ENCODE measurements at places on chromosomes 12 and 14.

- no peak for DNase-seq
Observed at GRCh38 chr14:23559926-23560520, 4.0 kb downstream of the THTPA start.

GRCh38 chr12:49276304-49277290, 11.7 kb downstream of the TUBA1C start:
- no peak for DNase-seq

DNA sequence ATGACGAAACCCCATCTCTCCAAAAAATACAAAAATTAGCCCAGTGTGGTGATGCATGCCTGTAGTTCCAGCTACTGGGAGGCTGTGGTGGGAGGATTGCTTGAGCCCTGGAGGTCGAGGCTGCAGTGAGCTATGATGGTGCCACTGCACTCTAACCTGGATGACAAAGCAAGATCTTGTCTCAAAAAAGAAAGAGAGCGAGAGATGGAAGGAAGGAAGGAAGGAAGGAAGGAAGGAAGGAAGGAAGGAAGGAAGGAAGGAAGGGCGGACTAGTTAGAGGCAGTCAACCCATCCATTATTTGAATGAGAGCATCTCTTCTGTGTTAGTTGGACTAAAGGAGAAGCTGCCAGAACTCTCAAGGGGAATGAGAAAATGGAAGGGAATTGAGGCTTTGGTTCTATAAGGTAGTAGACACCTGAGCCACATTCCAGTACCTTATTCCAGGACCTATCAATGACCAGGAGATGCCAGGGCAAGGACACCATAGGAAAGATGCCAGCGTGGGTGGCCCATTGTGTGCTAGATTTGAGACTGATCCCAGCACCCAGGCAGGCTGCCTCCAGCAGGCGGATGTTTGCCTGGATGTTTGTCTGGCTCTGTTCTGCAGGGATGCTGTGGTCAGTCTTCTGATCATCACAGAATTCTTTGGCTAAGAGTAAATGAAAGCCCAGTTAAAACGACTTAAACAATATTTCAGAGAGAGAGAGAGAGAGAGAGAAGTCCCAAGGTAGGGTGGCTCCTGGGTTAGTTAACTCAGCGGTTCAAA, 11.5 kb upstream of the P2RX7 start:
- DNase-seq = no peak

- no peak for DNase-seq
Observed at GRCh38 chr12:103998976-103999375, 33.3 kb downstream of the TDG start.

- no peak for DNase-seq
Observed at GRCh38 chr12:60195483-60195882, 599.7 kb downstream of the SLC16A7 start.

GRCh38 chr14:105436891-105437722, 17.5 kb downstream of the MTA1 start:
- DNase-seq = no peak

DNA sequence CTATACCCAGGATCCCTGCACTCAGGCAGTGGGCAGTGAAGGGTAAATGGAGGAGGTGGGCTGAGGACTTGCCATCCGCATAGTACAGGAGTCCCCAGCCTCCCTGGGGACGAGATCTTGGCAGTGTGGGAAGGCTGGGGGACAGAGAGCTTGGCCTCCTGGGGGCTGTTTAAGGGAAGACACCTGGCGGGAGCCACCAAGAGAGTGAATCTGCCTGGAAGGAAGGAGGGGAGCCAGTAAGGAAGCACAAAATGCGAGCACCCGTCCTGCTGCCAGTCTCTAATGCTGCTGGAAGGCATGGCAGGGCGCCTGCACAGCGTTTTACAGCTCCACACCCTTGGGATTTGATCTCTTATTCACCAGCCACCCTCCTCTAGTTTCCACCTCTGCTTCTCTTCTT, 7.4 kb upstream of the KRT2 start:
- DNase-seq = no peak

DNA sequence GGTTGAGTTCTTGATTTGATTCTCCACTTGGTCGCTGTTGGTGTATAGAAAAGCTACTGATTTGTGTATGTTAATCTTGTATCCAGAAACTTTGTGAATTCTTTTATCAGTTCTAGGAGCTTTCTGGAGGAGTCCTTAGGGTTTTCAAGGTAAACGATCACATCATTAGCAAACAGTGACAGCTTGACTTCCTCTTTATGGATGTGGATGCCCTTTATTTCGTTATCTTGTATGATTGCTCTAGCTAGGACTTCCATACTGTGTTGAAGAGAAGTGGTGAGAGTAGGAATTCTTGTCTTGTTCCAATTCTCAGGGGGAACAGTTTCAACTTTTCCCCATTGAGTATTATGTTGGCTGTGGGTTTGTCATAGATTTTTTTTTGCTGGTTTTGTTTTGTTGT, 12.4 kb downstream of the MTRFR start:
- no peak for DNase-seq

GRCh38 chr12:52200781-52201450, 9.1 kb upstream of the KRT80 start:
- DNase-seq = no peak

- DNase-seq = no peak
Observed at GRCh38 chr12:80860206-80860605, 77.5 kb downstream of the LIN7A start.

DNA sequence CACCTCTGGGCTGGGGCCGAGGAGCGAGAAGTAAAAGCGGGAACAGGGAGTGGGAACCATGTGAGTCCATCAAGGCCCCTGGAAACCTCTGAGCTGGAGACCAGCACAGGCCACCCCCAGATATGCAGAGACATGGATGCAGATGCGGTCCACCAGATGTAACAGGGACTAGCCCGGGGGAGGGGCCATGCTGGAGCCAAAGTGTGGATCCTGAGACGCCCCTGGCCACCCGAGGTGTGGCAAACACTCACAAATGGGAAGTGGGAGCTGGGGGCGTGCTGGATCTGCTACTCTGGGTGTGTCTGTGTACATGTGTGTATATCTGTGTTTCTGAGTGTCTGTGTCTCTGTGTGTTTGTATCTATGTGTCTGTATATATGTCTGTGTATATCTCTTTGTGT, 12.8 kb downstream of the MYL2 start:
- DNase-seq = no peak

DNA sequence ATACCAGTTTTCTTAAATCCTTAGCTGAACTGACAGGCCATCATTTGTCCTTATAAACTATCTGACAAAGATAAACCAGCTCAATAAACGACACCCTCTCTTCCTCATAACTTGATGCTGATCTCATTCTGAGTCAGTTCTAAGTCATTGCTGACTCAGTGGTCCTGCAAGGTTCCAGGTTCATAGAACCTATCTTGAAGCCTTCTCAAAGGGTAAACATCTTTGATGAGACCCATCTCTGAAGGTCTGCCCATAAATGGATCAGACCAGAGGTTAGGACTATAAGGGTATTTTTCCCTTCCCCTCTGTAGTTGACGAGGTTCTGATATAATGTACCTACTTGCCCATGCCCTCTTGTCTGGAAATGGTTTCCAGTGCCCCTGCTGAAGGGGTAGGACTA, 11.9 kb downstream of the NAA25 start:
- peak; percentile 55 for DNase-seq

GRCh38 chr12:108167974-108168373, 38.9 kb downstream of the WSCD2 start:
- DNase-seq = no peak

DNA sequence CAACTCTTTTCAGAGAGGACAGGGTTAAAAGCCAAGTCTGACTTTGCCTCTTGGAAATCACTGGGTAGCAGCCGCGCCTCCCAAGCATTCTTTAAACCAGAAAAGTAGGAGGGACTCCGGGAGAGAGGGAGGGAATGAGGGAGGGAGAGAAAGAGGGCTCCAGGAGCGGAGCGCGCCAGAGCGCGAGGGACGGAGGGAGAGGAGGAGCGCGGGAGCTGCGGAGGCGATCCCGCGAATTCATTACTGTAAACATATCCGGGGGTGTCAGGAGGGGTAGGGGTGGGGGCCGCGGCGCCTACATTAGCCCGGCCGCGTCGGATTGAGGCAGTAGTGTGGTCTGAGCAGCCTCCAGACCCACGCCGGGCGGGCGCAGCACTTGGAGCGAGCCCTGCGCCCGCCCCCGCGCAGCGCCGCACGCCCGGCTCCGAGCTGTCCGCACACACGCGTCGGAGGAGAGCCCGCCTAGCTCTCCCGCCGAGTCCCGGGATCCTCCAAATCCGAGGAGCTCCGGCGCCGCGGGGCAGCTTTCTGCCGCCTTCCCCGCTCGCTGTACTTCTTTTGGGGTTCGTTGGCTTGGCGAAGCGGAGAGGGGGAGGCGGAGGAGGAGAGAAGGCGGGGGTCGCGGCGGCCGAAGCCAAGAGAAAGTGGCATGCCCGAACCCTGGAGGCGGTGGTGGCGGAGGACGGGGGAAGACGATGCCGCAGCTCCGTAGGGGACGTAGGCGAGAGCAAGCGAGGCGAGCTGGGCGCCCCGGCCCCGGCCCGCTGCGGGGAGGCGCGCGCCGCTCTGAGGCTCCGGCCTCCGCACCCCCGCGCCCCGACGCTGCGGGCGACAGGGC, 3.3 kb downstream of the FLRT2 start:
- DNase-seq = no peak

DNA sequence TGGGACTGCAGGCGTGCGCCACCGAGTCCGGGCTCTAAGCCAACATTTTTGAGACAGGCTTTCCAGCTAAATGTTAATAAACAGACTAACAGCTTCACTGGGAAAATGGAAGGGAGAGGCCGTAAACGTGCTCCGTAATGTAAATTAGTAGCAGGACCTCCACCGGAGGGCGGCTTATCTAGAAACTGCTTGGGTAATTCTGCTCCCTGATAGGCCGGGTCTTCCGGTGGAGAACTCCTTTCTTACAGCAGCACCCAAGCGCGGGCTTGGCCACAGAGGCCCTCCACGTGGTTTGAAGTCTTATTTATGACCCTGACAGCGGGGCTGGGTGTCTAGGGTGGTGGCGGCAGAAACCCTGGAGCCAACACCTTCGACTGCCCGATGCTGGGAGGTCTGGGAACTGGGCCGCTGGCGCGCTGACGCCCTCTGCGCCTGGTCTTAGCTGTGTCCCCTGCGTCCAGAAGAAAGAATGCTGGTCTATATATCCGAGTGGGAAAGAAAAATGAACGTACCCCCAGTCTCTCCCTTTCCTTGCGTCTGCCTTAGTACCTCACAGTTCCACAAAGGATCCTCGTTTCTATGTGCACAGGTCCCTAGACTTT, 1.7 kb downstream of the DPPA3 start:
- no peak for DNase-seq

- peak; percentile 74 for DNase-seq
Observed at GRCh38 chr14:22982477-22983245, at the start of gene AJUBA. TSS of gene AJUBA (minus strand) at chr14:22982551. CDS start at chr14:22982266, 285 bp downstream.

DNA sequence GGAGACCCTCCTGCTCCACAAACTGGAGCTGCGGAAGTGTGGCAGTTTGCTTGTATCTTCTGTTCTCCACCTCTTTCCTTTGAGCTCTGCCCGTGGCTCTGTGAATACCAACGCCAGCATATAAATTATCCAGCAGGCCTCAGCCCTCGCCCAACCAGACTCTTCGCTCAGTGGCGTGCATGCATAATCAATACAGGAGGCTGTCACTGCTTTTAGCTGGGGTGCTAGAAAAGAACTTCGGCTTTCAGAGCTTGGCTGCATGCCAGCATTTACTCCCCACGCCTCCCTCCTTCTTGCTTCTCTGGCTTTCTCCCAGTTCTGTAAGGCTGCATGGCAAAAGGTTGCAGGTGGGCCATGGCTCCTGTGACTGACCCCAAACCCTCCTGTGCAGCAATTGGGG, 26.9 kb downstream of the NRXN3 start:
- DNase-seq = no peak

- no peak for DNase-seq
Observed at GRCh38 chr14:94611179-94611578, 1.0 kb upstream of the SERPINA3 start.

- peak; percentile 57 for DNase-seq
Observed at GRCh38 chr14:56118611-56119181, 485 bp downstream of the PELI2 start.

DNA sequence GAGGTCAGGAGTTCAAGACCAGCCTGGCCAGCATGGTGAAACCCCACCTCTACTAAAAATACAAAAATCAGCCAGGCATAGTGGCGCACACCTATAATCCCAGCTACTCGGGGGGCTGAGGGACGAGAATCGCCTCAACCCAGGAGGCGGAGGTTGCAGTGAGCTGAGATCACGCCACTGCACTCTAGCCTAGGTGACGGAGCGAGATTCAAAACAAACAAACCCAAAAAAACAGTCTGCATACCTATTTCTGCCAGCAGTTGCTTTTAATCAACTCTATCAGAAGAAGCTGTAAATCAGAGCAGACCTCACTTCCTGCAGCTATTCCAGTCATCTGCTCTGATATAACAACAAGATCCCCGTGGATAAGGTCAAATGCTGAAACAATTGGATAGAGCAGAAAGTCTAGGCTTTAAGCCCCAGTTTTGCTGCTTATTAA, 50.5 kb downstream of the LIMA1 start:
- DNase-seq = no peak

GRCh38 chr12:78671295-78671694, 193.3 kb upstream of the SYT1 start:
- no peak for DNase-seq

DNA sequence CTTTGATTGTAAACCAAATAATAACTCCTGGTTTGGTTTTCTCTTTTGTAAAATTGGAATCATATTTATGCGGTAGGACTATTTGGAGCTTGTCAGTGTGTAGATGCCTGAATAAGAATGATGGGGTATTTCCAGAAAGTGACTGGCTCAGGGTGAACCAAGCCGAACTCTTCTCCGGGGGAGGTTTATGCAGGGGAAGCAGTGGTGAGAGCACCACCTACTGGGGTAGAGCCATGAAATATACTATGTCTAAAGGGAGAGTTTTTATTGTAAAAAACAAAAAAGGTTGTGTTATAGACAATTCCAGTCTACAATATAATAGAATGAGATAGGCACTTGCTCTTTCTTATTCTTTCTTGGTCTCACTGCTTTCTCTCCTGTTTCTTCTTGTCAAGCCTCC, 222.9 kb upstream of the SLC16A7 start:
- DNase-seq = no peak

DNA sequence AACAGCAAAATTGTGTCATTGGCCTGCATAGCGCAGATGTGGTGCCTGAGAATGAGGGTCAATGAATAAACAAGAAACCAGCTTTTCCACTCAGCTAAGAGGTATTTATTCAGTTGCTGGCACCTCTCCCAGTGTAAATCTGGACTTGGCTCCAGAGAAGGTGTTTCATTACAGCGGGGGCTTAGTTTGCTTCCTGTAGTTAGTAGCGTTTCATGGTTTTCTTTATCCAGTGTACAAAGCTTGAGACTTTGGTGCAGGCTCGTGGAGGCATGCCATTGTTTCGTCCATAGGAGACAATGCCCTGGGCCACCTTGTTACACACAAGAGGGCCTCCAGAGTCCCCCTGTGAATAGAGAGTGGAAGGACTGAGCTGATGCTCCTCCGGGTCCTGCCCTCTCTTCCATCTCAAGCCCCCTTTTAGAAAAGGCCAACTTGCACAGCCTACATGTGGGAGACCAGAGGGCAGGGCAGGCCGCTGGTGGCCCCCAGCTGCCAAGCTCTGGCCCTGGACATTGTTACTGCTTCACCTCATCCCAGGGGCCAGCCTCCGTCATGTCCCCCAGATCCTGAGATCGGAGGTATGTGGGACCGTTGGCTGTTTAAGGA, 3.0 kb downstream of the GZMB start:
- no peak for DNase-seq

GRCh38 chr14:34036319-34036766, 85.5 kb upstream of the EGLN3 start:
- no peak for DNase-seq

- no peak for DNase-seq
Observed at GRCh38 chr12:113299619-113300237, 35.2 kb downstream of the SLC8B1 start.

Measured in stimulated activated effector memory CD8-positive, alpha-beta T cell treated with anti-CD3 and anti-CD28 coated beads, Interleukin-12 subunit alpha, Interleukin-12 subunit beta, amount 100 ng/mL, for 72 hours (primary cell).